ENCODE measurements at places on chromosomes 7 and 10.

- no peak for DNase-seq
These were observed 178.2 kb upstream of the CSTF2T start for GRCh38 chr10:51877636-51878035.

DNA sequence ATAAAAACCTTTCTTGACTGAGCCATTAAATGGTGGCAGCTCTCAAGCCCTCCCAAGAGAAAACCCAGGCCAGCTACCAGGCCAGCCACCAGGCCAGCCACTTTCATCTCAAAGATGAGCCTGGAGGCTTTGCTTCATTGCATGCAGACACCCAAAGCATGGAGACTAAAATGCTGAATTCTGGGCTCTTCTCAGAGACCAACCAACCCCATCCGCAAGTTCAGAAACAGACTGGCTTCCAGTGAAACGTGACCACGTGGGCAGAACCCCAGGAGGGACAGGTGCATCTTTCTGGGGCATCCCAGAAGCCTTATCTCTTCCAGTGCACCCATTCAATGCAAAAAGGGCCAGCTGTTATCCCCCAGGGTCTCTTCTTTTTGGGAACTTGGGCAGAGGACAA, 20.9 kb downstream of the CHST15 start:
- DNase-seq: no peak

DNA sequence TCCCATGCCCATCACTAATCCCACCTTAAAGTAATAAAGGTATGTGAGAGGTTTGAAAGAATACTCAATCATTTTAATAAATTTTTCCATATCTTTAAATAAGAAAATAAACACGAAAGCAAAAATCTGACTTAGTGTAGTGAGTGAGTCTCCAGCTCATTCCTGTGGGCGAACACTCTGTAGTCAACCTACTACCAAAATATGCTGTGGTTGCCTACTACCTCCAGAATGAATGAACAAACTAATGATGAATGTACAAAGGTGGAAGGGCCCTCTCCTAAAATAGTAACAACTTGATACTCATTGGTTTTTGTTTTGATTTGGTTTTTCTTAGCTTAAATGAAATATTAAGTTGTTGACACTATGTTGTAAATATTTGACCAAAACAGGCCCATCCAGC, 195.5 kb upstream of the HPS1 start:
- no peak for DNase-seq

DNA sequence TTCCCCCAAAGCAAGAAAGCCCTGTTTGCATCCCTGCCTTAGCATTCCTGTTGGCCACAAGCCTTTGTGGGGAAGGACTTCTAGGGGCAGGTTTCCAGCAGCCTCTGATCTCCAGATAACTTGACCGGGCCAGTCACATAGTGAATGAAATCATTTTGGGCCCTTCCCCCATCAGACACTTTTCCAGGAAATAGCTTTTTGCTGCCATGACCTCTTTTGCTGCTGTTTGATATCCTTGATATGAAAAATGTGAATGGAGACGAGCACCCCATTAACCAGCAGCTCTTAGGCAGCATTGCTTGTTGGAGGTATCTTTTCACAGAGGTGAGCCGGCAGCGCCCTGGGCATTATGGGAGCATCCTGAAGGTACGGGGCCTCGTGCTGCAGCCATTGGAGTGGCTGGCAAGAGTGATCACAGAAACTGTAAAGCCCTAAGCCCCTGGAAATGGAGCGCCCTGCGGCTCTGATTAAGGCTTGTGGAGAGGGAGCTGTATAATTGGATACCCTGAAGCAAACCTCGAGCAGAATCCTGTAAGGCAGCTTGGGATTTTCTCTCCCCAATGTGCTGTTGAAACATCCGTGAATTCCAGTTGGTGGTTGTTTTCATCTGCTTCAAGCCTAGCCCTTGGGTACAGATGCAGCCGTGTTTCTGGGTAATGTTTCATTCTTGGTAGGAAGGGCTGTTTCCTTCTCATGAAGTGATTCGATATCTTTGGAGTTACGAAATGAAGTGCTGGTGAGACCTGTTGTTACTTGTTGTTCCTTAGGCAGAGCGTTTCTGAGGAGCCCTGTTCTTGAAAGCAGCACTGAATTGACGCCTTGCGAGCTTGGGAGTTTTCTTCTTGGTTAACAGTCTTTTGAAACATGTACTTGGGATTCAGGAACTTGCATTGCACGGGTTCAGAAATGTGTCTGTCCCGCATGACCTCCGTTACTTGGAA, 179.0 kb downstream of the PTEN start:
- no peak for DNase-seq

- no peak for DNase-seq
These were observed 97.5 kb downstream of the UBE2H start for GRCh38 chr7:129855234-129855673.
